NCI-H1930 (cell line): ENCODE measurements at places on chromosomes 5 and 9.

DNA sequence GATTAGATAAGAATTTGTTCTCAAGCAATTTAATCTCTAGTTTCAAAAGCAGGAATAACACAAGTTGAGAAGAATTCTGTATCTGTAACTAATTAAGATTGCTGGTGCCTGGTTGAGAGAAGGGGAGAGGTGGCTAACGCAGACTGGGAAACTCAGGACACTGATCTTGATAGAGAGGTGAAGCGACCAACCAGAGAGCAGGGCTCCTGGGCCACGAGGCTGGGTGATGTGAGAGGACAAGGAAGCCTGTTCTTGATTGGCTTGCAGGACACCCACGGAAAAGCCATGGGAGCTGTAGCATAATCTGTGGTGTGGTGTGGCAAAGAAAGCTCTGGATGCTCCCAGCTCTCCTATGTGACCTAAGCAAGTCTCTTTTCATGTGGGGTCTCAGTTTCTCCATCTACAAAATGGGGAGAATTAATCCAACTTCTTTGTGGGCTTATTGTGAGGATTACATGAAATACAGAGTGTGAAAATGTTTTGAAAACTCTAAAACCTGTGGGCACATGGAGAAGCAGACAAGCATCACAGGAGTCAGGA lies 594.1 kb upstream of the BRINP1 start:
- DNase-seq, result no peak

DNA sequence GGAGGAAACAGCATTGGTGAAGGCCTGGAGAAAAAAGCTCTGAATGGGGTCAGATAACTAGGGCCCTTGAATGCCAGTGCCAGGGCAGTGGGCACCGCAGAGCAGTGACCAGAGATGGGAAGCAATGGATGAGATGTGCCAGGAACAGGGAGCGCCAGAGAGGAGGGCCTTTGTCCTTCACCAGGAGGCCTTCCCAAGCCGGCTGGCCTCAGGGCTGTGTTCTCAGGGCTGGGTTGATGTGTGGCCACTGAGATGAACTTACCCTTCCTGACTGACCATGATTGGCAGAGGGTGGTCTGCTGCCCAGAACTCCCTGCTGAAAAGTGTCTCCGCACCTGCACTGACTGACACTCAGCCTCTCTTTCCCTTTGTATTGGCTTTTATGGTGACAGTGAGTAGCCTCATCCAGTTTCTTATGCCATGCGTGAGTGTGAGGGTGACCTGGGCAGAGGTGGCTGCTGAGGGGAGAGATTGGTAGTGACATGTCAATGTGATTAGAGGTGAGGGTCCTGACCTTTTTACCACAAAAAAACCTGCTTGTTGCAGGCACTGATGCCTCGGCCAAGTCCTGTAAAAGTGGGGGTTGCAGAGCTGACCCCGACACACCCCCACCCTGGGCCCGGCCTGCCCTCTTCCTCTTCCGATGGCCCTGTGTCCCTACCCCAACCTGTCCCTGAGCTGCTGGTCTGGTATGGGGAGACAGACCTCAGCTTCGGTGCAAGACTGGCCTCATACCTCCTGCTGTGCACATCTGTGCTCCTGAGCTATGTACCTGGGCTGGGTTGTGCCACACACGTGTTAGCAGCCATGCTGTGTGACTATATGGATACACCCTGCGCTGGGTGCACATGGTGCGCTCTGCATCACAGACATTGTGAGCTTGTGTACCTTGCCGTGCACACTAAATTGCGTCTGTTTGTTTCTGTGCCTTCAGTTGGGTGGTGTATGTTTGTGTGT lies 57.1 kb upstream of the PSD2 start:
- no peak for DNase-seq

DNA sequence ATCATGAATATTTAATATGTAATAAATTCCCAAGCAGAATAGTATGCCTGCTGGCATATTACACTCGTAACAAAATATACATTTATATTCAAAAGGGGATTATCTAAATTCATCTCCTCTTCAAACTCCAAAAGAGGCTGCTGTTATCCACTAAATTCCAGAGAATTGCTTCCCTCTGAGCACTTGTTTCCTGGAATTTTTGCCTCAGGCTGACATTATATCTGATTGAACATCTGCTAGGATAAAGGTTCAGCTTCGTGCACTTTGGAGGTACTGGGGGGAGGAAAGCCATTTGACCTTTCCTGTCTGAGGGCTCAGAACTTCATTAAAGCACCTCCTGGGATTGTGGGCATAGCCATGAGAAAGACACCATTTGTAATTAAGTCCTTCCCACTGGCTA lies 4.3 kb upstream of the HAPLN1 start:
- no peak for DNase-seq

DNA sequence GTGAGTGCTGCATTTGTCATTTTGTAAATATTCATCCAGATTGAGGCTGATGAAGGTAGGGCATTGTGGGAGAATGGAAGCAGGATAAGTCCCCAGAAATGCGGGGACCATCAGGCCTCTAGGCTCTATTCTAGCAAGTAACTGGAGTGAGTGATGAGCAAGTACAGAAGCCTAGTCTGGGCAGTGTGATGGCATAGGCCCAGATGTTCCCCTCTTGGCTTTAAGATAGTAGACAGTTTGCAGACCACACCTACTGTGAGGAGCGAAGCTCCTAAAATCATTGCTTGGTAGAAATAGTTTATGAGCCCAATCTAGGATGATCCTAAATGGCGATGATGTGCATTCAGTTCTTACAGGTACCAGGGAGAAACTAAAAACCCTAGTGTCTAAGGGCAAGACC lies 24.3 kb downstream of the NDFIP1 start:
- DNase-seq, result no peak

DNA sequence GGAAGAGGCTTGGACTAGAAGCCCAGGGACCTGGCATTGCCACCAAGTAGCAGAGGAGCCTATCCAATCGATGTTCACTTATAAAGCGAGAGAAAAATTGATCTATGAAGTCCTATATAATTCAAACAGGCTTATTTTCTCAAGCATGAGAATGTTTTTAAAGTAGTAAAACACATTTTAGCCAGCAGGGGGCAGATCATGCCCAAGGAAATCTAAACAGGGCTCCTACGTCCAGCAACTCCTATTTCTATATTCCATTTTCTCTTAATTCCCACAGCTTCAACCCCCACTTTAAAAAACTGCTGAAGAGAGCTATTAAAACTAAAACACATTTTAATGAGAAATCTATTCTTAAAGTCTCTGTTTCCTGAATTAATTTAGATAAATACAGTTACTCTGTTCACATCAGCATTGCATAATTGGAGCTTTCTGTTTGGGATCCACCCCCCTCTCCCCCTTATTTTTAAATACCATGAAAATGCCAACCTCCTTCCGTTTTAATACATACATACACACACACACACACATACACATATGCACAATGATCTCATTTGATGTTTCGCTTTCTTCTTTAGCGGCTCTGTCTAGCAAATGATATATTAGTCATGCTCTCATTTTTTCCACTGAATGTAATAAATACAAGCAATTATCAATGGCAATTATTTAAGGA lies 144.9 kb downstream of the MYO10 start:
- peak; percentile 30 for DNase-seq

DNA sequence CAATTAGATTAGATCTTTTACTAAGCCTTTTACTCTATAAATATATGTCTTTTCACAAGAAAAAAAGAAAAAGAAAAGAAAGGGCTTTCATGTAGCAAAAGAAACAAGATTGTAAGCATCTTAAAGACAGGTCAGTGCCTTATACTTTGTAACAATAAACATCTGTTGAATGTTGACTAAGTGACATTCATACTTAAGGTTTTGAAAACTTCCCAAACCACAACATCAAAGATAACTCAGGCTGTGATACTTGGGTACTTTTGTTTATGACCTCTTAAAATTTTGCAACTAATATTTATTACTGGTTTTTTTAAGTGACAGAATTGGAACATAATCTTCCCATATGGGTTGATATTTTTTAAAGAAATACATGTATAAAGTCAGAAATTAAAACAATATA lies 7.4 kb downstream of the GRAMD2B start:
- no peak for DNase-seq

GRCh38 chr5:75381456-75381855 lies 44.4 kb downstream of the HMGCR start:
- no peak for DNase-seq

DNA sequence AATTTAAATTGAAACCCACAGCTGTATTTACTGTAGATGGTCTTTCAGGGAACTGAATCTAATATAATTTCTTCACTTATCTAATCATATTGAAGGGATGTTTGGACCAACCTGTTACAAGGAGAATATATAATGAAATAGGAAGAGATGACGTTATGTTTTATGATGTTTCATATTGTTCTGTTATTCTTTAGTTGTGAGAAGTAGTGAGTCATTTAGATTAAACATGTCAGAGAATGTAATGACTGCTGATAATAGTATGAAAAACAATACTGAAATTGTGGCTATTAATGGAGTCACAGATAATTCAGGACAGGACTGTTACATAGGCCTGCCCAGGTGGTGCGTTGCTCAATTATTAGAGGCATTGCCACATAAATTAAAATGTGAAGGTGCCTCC lies 1993.4 kb downstream of the EFNA5 start:
- DNase-seq, result no peak

DNA sequence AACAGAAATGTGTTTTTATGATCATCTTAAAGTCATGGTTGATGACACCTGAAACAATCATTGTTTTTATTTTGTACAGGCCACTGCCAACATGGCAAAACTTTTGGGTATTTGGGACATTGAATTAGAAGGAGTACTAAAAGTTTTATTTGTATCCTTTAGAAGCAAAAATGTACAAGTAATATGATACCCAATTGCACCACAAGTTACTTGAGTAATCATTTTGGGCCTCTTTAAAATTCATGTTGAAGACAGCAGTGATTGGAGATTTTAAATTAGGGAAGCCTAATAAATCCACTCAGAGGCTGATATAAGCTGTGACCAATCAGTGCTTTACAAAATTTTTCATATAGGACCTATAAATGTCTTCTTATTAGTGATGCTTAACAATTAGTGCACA lies 212.9 kb downstream of the MARCHF11 start:
- no peak for DNase-seq

GRCh38 chr5:68215898-68216244 lies 315 bp downstream of the PIK3R1 start:
- DNase-seq, result no peak

- no peak for DNase-seq
These were observed 14.4 kb downstream of the ZNF462 start for GRCh38 chr9:106877345-106877744.

- no peak for DNase-seq
These were observed 36.8 kb upstream of the TEX48 start for GRCh38 chr9:114718801-114719221.

- DNase-seq, result no peak
These were observed 268.1 kb downstream of the EFNA5 start for GRCh38 chr5:107402434-107403227.

GRCh38 chr9:133637451-133638055 lies 1.4 kb downstream of the DBH start:
- DNase-seq, result no peak

DNA sequence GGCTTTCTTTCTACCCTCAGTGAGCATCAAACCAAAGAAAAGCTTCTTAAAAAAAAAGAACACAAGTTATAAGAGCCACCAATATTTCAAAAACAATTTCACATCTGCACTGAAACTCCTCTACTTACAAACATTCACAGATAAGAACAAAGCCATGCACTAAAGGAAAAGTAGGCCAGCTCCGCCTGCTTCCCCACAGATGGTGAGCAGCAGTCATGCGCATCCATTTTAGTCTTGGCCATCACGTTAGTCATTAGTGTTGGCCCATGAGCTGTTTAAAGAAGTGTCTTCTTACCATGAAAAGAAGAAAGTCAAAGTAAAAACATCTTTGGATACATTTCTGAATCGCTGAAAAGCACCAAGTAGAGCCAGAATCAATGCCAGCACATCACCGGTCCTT lies 40.0 kb upstream of the SMIM23 start:
- no peak for DNase-seq

- no peak for DNase-seq
These were observed 459.3 kb upstream of the ZNF608 start for GRCh38 chr5:125205601-125206225.

- DNase-seq, result no peak
These were observed 307.8 kb downstream of the NR2F1-AS1 start for GRCh38 chr5:93273176-93273575.

GRCh38 chr9:37944266-37944650 lies 40.3 kb upstream of the SLC25A51 start:
- no peak for DNase-seq

DNA sequence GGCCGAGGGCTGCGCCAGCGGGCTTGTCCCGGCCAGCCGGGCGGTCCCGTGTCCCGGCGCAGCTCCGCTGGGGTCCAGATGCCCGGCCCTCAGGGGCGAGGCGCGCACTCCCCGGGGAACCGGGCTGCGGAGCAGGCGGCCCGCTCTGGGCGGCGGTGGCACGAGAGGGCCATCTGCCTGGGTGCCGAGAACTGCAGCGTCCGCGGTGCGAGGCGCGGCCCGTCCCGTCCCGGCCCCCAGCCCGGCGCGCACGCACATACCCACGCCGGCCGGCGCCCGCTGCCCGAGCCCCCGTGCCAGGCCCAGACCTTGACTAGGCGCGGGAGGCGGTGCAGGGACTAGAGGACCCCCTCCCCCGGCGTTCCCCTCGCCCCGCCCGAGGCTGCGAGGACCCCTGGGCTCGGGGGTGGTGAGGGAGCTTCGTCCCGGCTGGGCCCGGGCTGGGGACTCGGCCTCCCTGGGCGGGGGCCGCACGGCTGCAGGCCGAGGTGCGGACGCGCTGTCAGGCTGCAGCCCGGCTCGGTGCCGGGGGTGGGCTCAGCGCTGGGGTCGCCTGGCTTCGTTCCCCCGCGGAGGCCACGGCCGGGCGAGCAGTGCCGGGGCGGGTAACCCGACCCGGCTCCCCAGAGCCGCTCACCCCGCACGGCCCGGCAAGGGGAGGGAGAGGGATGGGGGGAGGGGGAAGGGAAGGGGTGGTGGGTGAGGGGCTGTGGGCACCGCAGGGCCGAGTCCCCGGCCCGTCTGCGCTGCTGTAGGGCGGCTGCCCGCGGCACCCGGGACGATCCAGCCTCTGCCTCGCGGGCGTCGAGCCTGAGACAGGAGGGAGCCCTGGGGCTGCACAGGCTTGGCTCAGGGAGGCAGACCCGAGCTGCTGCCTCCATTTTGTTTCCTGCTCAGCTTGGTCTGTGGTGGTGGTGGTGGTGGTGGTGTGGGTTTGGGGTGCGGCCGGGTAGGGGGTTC lies 1.2 kb upstream of the NSD1 start:
- DNase-seq, result no peak

DNA sequence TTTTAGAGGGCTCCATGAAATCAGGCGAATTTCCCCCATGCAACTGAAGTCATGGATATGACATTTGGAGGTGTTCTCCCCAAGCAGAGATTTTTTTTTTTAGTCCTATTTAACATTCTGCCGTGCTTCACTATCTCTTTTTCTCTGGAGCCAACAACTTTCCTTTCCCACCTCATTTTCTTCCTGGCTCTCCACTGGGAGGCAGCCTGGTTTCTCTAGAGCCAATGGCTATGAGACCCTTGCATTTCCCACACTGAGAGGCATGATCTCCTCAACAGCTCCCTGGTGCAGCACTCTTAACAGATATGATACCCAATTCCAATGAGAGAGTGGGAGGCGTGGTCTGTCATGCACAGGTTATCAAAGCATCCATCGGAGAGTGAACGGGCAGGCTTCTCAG lies 310.8 kb downstream of the DRD1 start:
- DNase-seq, result no peak

GRCh38 chr5:149378241-149378820 lies 761 bp downstream of the IL17B start:
- no peak for DNase-seq
